Iris pigment epithelial cell (primary cell): ENCODE measurements at places on chromosomes 11 and 22.
A peak's percentile ranks its signal among the peaks of the same experiment; 100 is the strongest.

- DNase-seq, result no peak
Observed at GRCh38 chr11:65418431-65418680, 4.2 kb upstream of the NEAT1 start.

GRCh38 chr11:111992206-111992855 lies 32.9 kb upstream of the DLAT start:
- DNase-seq, result no peak

GRCh38 chr22:37492428-37493344 lies 6.5 kb upstream of the MFNG start:
- DNase-seq, result peak; percentile 69

DNA sequence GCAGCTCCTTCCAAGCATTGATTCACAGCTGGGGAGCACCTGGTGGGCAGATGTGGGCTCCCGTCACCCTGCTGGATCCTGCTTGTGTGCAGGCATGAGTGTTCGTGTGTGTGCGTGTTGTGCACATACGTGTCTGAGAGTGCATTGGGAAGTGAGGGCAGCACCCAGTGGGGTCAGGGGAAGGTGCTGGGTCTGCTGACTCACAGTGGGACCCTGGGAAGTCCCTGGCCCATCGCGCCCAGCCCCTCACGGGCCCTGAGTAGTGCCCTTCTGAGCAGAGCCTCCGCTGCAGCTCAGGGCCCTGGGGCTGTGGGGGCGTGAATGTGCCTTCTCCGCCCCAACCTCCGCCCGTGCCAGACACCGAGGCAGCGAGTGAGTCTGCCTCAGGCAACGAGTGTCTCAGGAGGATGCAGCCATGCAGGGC lies 36.8 kb downstream of the WNT11 start:
- no peak for DNase-seq

DNA sequence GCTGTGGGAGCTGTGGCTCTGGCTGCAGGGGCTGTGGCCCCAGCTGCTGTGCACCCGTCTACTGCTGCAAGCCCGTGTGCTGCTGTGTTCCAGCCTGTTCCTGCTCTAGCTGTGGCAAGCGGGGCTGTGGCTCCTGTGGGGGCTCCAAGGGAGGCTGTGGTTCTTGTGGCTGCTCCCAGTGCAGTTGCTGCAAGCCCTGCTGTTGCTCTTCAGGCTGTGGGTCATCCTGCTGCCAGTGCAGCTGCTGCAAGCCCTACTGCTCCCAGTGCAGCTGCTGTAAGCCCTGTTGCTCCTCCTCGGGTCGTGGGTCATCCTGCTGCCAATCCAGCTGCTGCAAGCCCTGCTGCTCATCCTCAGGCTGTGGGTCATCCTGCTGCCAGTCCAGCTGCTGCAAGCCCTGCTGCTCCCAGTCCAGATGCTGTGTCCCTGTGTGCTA lies 514 bp downstream of the KRTAP5-9 start:
- DNase-seq, result no peak

DNA sequence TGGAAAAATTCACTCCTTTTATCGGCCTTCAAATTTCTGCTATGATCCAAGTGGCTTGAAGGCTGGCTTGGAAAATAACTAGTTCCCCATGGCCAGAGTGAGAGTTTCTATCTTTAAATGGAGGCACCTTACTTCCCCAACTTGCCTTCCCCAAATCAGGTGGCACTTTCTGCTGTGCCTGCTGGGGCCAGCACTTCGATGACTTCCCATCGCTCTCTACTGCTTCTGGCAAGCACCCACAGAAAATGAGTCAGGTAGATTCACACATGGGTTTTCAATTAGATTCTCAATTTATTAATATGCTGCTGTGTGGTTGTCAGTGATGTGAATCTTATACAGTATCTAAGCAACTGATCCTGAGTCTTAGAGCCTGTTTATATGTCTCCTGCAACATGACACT lies 398.8 kb upstream of the RAG2 start:
- no peak for DNase-seq

DNA sequence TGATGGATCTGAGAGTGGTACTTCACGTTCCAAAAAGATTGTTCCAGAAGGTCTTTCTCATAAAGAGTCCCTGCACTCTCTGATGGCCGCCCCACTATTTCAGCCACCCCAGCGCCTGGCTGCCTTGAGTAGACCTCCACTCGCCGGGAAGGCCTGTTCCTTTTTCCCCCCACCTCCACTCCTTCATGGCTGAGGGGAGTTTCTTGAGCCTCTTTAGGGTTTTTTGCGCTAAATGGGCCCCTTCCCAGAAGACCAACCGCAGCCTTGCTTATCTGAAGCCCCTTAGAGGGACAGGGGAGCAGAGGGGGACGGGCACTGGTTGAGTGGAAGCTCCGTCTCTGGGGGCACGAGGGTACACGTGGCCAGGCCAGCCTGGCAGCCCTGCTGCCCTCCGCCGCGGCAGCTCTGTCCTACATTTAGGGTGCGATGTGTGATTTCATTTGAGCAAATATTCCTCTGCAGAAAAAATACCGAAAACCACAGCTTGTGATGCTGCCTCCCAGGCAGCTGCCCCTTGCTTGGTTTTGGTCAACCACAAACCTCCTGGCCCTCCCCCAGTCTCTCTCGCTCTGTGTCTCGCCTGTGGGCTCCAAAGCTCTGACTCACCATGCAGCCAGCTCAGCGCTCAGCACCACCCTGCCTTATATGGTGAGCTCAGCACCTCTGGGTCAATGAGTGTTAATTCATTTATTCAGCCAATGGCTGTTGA lies 88.7 kb downstream of the TP53I11 start:
- DNase-seq, result peak; percentile 99
